ENCODE measurements at places on chromosomes 1 and 21.

DNA sequence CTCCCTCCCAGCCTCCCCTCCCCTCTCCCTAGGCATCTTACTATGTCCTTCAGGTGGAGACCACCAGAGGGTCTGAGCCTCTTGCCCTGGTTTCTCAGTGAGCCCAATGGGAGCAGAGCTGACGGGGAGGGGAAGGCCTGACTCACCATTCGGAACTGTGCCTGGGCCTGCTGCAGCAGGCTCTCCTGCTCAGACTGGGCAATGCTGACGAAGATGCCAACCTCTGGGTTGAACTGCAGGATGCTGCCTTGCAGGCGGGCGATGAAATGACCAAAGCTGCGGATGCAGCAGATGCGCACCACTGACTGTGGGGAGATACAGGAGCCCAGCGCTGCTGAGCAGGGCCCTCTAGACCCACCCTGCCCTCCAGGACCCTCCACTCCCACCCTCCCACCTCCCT lies 11.0 kb upstream of the PAQR6 start:
- no peak for DNase-seq

GRCh38 chr1:17258116-17258757 lies 9.3 kb downstream of the PADI3 start:
- no peak for DNase-seq

DNA sequence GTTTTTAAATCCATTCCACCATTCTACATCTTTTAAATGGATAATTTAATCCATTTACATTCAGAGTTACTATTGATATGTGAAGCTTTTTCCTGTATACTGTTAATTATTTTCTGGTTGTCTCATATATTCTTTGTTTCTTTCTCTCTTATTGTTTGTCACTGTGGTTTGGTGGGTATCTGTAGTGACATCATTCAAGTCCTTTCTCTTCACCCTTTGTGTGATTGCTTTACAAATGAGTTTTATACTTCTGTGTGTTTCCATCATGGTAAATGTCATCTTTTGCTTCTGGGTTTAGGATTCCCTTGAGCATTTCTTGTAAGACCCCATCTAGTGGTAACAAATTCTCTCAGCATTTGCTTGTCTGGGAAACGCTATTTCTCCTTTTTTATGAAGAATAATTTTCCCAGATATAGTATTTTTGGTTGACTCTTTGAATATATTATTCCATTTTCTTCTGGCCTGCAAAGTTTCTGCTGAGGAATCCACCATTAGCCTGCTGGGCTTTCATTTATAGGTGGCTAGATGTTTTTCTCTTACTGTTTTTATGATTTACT lies 10.2 kb downstream of the LY9 start:
- no peak for DNase-seq

DNA sequence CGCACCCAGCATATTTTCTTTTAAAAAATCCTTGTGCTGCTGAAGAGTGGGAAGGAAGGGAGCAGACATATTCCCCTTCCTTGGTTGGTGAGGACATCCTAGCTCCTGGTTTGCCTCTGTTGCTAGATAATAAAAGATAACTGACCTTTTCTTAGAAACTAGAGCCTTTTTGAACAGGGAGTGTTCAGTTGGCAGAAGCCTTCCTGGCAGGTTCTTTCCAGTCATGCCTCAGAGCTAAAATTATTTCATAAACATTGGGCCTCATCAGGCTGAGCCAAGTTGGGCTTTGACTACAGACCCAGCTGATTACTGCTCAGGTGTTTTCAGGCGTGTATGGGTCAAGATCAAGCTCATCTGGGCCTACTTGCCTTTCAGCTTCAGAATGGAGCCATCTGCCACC lies 22.7 kb upstream of the SH3BGRL3 start:
- DNase-seq: no peak

DNA sequence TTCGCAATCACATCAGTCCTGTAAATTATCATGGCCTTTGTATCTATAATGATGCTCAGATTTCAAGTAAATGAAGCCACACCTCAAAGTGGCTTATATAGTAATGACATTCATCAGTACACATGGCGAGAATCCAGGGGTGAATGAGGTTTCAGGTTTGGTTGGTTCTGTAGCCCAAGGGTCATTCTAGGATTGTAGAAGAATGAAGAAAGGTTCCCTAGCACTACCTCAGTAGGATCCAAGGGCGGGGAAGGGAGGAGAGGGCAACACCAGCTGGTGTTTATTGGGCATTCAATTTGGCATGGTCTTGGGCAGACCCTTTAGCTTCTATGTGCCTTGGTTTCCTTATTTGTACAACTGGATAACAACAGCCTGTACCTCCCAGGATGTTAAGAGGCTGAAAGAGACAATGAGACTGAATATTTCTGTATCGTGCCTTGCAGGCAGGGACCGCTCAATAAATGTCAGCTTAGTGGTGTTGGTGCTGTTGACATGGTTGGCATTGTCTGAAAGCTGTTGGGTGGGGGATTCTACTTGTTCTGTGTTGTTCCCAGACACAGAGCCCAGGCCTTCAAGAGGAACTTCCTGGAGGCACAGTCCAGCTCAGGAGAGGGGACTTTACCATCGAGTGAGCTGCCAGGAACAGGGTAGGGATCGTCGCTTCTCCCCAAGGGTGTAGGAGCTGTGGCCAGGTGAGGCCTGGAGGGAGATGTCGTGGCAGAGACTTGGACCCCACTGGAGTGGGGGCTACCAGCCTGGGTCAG lies 388.2 kb downstream of the PTPRU start:
- DNase-seq: no peak

- no peak for DNase-seq
Observed at GRCh38 chr1:9766759-9767442, 56.9 kb downstream of the CLSTN1 start.

DNA sequence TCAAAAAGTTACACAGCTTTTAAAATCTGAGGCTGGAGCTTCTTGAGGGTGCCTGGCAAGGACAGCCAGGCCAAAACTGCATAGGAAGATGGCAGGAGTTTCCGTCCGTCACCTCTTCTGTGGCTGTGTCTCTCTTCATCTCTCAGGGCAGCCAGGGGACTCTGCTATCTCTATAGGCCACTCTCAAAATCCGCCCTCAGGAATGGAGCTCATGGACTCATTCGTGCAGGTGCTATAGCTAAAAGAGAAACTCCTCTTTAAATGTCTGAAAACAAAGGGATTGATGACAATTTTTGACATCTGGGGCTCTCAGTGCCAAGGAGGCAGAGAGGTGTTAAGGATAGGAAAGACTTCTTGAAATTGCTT lies 27.2 kb downstream of the OVAAL start:
- no peak for DNase-seq

DNA sequence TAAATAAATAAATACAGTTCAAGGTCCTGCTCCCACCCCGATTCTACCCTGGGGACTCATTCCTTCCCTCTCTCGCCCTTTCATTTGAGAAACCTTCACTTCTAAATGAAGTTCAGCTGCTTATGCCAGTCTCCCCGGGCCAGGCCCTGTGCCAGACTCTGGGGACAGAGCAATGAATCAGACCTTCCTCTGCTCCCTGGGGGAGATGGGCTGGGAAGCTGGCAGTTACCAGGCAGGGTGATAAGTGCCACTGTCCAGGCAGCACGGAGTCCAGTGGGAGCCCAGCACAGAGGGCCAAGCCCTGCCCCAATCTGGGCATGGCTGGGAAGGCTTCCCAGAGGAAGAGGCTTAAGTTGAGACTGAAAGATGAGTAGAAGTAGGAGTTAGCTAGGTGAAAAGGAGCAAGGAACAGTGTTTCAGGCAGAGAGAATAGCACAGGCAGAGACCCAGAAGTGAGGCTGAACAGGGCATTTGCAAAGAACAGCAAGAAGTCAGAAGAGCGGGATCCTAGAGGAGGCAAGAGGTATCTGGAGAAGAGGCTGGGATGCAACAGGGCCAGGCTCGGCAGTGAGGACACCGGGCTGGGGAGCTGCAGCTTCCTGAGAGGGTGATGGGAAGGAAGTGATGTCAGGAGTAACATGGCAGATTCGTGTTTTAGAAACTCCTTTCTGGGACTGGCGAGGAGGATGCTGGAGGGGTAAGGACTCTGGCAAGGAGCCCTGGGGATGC lies 13.5 kb downstream of the KCNQ4 start:
- DNase-seq: no peak

DNA sequence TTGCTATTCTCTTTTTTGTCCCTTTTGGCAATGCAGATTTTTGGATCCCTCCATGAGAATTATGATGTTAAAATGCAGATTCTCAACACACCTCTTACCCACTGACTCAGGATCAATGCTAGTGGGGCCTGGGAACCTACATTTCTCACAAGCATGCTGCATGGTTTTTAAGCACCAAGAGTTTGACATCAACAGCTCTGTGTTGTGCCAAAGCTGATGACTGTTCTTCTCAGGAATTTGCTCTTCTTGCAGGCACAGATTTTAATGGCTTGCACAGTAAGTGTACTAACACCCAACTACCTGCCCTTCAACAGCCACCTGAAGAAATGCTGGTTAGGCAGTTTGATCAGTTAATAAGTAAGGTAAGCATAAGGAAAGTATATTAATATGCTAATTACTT lies 468.7 kb downstream of the PTBP2 start:
- DNase-seq: no peak

DNA sequence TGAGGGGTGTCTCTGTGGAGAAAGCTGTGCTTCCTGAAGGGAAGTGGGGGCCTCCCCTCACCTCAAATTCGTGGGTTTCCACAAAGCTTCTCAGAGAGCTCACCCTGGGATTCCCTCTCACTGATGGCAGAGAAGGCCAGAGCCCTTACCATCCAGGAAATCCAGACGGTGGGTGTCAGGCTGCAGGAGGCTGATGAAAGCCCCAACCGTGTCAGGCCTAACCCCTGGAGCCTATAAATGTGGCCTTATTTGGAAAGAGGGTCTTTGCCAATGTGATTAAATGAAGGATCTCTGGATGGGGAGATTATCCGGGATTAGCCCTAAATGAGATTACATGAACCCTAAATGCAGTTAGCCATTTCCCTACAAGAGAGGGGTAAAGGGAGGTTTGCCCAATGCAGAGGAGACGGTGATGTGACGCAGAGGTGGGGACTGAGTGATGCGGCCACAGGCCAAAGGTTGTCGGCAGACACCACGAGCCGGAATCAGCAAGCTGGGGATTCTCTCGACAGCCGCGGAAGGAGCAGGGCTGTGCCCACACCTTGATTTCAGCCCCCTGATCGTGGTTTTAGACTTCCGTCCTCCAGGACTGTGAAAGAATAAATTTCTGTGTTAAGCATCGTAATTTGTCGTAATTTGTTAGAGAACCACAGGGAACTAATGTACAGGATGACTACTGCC lies 82.6 kb downstream of the TOMM20 start:
- DNase-seq: no peak

DNA sequence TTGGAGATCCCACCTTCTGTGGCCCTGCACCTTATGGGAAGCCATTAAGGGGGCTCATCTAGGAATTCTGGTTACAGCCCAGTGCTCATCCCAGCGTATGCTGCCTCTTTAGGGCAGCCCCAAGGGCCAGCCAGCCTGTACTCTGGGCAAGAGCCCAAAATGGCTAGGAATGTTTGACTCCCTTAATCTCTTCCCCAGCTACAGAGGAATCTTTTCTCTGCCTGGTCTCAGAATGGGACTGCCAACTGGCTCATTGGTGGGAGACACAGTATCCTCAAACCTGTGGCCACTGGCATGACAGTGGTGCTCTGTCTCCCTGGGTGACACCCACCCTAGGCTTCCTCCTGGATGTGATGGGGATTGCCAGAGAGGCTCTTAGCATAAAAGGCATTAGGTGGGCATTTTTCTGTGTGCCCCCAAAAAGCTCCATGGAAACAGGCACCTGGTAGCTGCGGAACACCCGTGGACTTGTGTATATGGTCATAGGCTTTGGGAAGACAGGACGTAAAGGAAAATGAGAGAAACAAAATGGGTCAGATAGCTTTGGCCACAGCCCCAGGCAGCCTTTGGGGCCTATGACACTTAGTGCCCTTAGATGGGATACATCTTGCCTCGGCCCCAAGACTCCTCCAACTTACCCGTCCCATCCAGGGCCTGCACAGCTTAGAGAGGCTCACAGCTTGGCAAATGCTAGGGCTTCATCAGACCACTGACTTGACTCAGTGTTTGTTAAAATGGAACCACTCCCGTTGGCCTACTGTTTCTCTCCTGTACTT lies 6.9 kb downstream of the TMEM81 start:
- no peak for DNase-seq

- no peak for DNase-seq
Observed at GRCh38 chr1:82214606-82215005, 413.9 kb downstream of the ADGRL2 start.

GRCh38 chr1:42957880-42958487 lies 684 bp downstream of the SLC2A1 start:
- no peak for DNase-seq

DNA sequence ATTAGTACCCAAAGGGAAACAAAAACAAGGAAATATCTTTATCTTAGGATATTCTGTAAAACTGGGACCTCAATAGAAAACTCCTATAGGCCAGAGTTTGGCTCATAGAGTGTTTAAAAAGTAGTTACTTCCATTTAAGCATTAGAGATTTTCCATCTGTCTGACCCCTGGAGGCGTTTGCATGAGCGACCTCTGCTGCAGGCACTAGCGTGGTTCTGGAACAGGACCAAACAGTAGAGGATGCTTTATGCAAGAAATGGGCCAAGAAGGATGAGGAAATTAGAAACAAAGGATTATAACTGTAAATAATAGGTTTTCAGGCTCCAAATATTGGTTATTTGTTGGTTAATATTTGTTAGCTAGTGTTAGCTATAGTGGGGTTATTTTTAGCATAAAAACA lies 5.7 kb downstream of the ZBTB40 start:
- no peak for DNase-seq

DNA sequence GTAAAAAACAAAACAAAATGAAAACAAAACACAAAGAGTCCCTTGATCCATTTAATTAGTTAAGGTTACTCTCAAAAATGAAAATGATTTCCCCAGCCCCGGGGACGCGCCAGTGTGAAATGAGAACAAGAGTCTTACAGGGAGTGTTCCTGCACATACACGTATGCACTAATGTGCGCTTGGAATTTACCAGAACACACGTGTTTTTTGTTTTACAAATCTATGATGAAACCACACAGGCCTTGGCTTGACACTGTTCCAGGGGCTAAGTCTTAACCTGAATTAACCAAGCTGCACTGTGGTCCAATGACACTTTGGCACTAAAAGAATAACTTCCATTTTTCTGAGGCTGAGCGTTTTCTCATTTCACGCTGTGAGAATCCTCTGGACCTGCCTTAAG lies 63.7 kb downstream of the SLC45A1 start:
- DNase-seq: no peak

DNA sequence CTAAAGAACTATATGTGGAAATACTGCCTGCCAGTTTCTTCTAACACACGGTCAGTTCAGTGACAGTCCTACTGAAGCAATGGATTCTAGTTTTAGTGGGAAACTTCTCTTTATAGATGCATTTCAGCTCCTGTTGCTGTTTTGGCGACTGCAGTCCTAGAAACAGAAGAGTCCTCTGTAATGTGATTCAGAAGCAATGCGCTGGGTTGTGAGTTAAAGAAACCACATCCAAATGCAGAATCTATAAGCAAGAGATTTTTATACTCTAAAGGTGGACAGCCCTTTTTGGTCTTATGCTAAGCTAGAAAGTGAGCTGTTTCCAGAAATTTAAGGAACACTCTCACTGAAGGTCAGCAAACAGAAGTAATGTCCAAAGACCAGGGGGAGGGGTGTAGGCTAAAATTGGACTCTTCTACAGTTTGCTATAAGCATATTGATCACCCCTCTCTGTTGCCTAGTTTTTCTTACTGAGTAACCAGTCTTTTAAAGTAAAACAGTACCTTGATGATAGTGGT lies 30.8 kb downstream of the DUSP10 start:
- DNase-seq: no peak

- DNase-seq: no peak
Observed at GRCh38 chr1:229070168-229070567, 200.7 kb upstream of the RAB4A start.

Data from stimulated activated CD8-positive, alpha-beta memory T cell treated with anti-CD3 and anti-CD28 coated beads, Interleukin-12 subunit alpha, Interleukin-12 subunit beta, amount 100 ng/mL, for 1 hour (primary cell).